ENCODE measurements at places on chromosomes 13 and 19.

DNA sequence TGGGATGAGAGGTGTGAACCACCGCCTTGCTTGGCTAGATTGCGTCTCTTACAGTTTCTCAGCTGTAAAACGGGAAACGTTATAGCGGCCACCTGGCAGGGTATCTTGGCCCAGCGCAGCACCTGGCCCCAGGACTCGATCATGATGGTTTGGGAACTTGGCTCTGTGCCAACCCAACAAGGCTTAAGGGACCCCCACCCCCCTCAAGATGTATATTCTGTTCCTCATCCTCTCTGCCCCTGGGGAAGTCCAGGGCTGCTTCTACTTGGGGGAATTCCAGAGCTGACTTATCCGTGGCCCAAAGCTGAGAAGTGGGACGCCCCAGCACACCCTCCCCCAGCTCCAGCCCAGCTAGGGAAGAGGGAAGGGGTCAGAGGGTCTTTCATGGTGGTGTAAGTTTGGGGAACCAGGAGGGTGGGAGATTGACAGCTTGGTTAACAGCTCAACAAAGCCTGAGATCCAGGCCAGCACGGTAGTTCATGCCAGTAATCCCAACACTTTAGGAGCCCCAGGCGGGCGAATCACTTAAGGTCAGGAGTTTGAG, 695 bp downstream of the ICAM1 start:
- no peak for DNase-seq

DNA sequence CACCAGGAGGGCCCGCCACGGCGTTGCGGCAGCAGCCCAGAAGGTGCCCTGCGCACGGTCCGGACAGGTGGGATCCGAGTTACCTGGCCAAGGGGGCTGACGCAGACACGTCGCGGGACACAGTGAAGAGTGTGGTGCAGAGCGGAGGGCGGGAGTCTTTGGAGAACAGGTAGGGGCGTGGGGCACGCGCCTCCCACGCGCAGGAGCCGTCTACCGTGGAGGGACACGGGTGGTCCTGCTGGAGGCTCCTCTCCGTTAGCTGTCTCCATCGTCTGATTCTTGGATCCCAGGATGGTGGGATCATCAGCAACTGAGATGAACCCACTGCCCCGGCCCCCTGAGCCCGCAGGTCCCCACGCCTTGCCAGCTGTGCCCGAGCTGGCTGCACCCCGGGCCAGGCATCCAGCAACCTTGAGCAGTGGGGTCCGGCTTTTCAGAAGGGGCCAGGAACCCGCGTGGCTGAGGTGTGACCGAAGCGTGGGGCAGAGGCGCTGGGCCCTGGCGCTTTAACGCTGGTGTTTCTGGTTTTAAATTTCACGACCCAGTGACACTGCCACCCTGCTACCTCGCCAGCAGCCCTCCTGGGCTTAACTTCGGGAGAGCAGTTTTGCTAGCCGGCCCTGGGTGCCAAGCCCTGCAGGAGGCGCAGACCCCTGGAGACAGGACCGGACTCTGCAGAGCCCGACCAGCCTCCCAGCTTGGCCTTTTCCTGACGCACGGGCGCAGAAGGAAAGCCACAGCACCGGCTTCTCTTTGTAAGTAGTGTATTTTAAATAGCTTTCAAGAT, 7.3 kb downstream of the FGF22 start:
- no peak for DNase-seq

- no peak for DNase-seq
Measured at GRCh38 chr13:97234742-97235141, 12.6 kb downstream of the MBNL2 start.

DNA sequence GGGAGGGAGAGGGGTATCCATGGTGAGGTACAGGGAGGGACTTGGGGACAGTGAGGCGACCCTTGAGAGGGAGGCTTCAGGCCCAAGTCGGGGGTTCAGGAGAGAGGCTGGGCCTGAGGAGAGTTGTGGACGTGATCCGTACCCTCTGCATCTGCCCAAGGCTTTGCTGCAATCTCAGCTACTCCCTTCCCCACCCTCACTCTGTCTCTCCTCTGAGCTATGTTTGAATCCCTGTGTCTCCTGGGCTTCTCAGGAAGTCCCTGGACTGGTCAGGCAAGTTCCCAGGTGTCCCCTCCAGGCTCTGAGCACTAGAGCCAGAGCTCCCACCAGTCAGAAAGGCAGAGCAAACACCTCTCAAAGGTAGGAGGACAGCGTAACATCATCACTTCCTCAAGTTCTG, 1.8 kb downstream of the LIN37 start:
- no peak for DNase-seq

DNA sequence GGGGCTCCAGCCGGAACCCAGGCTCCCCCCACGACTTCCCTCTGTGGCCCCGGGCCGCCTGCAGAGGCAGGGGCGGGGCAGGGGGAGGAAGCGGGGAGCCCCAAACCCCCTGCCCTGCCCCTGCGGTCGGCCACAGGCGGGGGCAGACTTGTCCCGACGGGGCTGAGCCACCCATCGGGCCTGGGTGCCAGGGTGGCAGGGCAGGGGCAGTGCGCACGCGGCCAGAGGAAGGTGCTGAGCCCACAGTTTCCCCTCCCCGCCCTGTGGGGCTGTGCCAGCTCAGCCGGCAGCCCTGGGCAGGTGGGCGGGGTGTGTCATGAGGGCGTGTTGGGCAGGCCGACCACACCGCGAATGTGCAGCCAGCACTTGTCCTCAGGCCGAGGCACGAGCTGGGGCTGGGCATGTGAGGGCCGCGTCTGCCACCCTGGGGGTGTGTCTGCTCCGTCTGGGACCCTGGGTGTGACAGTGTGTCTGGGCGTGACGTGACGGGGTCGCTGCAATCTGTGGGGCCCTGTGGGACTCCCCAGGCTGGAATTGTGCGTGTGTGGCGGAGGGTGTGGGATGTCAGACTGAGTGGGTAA, 17.7 kb downstream of the CCDC97 start:
- DNase-seq = no peak
